ENCODE measurements at places on chromosomes 7 and 10.

DNA sequence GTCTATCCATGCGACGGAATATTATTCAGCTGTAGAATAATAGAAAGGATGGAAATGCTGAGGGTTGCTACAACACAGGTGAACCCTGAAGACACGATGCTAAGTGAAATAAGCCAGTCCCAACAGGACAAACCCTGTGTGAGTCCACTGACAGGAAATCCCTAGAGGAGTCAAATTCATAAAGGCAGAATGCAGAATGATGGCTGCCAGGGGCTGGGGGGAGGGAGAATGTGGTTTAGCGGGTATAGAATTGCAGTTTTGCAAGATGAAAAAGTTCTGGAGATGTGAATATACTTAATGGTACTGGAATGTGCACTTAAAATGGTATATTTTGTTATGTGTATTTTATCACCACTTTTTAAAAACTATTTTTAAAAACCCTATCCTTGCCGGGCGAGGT lies 36.9 kb upstream of the DOCK1 start:
- no peak for DNase-seq

- DNase-seq: no peak
These were observed 143.9 kb upstream of the LSM8 start for GRCh38 chr7:118039963-118040489.

DNA sequence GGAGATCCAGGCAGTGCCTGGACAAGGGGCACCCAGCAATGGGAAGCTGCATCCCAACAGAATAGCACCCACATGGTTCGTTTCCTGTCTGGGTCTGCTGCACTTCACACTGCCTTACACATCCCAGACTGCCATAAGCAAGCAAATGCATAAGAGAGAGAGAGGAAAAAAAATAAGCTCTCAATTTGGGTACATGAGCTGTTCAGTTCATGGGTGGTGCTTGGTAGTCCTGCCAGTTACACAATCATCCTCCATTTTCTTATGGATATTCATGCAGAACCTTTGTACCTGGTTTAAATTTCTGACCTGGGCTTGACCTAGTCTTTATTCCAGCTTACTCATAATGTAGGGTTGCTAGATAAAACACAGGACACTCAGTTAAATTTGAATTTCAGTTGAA lies 733.6 kb downstream of the TNS3 start:
- no peak for DNase-seq

GRCh38 chr10:91713461-91714072 lies 80.7 kb upstream of the PPP1R3C start:
- no peak for DNase-seq

DNA sequence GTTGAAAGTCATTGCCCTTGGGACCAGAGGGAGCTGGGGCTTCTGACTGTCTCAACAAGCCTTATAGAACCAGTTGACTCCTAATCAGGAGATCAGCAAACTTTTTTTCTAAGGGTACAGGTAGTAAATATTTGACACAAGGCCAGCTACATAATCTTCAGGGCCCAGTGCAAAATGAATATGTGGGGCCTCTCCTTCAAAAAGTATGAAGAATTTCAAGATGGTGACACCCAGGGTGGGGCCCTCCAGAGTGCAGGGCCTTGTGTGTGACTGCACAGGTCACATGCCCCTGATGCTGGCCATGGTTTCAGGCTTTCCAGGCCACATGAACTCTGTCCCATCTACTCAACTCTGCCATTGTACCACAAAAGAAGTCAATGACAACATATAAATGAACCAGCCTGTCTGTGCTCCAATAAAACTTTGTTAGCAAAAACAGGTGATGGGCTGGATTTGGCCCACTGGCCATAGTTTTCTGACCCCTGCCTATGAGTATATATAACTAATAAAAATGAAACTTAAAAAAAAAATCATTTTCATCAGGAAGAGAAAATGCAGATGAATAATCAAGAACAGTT lies 6.1 kb downstream of the MMRN2 start:
- no peak for DNase-seq

All from CD4-positive, alpha-beta T cell treated with Interleukin-6 for 4 hours (primary cell).